ENCODE measurements at places on chromosomes 12 and 14. TPM values are rescaled to one million over a fixed set of nuclear protein-coding genes. Genes with fewer than 3 reads are reported as not detected.

The CPNE6 gene
- total RNA-seq, result not detected

GRCh38 chr14:86299994-86300393 is 770.0 kb downstream of the FLRT2 start:
- no peak for DNase-seq

GRCh38 chr12:105418821-105419291 is 88.4 kb downstream of the C12orf75 start:
- DNase-seq, result no peak

DNA sequence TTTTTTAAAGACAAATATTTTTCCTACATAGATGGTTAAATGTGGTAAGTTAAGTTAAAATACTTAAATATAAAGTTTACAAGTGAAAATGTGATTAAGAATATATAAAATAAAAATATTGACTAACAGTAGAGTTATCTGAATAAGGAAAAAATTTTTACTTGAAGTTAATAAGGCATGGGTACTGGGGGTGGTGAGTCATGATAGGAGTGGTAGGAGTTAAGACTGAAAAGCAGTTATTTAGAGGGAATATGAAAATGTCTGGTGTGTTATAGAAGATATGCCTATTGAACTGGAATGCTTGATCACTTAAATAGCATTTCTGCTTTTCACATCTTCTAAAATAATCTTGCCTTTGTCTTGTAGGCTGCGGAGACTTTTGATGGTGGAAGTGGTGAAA is 68.7 kb downstream of the CCDC91 start:
- DNase-seq, result no peak

The REP15 gene
- total RNA-seq, result 0.34 TPM

The SPRYD3 gene
- 5.4 TPM for total RNA-seq

DNA sequence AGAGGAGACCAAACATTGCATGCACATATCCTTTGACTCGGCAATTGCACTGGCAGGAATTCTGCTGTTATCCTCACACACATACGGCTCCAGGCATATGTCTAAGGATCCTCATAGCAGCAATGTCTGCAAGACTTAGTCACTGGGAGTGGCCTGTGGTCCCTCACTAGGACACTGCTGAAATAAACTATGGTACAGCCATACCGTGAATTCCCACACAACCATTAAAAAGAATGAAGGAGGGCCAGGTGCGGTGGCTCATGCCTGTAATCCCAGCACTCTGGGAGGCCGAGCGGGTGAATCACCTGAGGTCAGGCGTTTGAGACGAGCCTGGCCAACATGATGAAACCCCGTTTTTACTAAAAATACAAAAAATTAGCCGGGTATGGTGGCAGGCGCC is 105.1 kb downstream of the ZFP36L1 start:
- no peak for DNase-seq

GRCh38 chr12:132510746-132511477 is 21.0 kb downstream of the FBRSL1 start:
- no peak for DNase-seq

DNA sequence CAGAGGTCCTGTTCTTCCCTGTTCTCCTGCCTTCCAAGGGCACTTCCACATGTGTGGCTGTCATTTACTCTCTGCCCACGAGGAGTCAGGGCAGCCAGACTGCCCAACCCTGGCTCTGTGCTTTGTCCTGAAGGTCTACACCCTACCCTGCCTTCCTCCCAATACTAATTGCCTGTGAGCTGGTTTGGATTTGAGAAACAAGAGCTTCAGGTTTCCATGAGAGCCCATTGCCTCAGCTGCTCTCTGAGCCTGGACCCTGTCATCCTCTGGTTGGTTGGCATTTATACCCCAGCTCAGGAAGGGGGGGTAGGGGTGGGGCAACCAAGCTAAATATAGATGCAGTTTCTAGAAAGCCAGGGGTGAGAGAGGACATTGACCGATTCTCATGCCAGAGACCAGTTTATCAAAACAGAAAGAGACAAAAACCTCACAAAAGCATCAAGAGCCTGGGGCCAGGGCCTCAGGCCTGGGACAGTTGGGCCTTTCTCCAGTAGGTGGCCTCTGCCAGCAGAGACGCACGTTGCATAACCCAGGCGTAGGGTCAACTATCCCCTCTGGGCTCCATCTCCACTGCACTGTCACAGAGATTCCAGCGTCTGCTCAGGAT is 34.5 kb downstream of the VDR start:
- peak; percentile 77 for DNase-seq

- DNase-seq, result peak; percentile 53
Measured at GRCh38 chr12:65460063-65460462, 181.6 kb downstream of the MSRB3 start.

DNA sequence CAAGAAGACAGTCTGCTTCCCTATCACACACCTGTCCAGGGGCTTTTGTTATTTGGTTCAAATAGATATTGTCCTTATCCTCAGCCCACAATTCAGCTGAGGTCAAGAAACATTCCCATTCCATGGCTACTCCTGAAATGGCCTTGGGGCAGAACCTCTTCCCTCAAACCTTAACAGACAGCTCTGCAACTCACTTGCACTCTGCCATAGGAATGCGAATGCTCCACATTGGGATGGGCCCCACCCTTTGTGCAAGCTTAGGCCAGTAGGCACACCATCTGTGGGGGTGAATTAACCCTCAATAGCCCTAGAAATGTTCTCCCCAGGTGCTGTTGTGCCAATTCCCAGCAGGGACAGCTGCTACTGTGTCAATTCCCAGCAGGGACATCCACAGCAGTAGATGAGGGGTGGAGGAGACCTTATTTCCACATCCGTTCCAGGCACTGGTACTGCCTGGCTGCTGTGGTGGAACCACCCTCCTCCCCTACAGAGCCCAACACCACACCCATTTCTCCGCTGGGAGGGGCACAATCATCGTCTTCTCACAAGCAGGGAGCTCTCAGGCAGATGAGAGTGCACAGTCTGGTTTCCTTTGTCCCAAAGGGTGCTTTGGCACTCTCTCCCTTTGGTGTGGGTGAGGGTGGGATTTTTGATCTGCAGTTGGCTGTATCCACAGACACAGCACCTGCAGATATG is 42.3 kb upstream of the GLIPR1 start:
- DNase-seq, result no peak
